WERI-Rb-1 (cell line): ENCODE measurements at places on chromosomes 6 and 20.

DNA sequence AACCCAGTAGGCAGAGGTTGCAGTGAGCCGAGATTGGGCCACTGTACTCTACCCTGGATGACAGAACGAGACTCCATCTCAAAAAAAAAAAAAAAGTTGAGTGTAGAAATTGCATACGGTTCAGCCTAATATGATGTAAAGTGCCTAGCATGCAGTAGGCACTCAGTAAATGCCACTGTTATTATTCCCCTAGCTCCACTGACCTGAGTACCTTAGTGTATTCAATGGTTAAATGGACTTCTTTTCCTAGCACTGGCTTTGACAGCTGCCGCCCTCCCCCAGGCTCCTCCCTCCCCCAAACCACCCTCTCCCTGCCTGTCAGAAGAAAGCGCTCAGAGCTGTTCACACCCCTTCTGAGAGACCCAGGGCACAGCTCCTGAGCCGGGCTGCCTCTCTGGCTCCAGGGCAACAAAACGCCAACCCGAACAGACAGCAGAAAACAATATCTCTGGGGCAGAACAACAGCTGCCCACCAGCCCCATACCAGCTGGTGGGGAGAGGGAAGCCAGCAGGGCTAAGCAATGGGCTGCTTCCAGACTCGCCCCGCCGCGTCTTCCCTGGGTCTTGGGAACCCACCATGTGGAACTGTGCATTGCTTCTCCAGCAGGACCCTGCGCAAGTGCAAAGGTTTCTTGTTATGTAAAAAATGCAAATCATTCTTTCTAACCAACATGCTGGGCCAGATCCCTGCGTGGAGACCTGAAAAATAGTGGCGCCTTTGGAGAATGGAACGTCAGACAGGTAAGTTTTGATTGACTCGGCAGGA is 4.5 kb downstream of the CPNE5 start:
- DNase-seq, result peak; percentile 75

- DNase-seq, result no peak
These were observed 87.8 kb downstream of the PFDN4 start for GRCh38 chr20:54295686-54296085.

GRCh38 chr6:134452906-134453305 is 135.0 kb upstream of the SGK1 start:
- DNase-seq, result no peak

- no peak for DNase-seq
These were observed 133.5 kb upstream of the TMEM170B start for GRCh38 chr6:11404081-11404480.

GRCh38 chr6:41177695-41178094 is 14.8 kb upstream of the TREM2 start:
- DNase-seq, result no peak

GRCh38 chr6:157946865-157947532 is 34.7 kb upstream of the SYNJ2 start:
- no peak for DNase-seq
